T1000 (cell line): ENCODE measurements at places on chromosomes 5 and 9.

DNA sequence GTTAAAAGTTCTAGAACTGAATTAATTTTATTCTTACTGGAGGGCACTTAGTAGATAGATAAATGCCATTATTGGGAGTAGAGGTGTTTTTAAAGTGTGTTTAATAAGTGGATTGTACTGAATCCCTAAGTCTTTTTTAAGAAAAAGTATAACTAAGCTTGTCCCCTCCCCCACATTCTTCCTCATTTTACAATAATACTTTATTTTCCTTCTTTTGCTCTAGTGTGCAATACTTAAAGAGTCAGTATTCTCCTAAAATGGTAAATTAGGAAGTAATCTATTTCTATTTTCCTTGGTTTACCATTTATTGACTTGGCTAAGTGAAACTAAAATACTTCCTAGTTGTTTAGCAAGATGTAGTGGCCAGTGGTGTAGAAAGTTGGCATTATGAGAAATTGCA lies 11.6 kb downstream of the UBLCP1 start:
- no peak for DNase-seq

DNA sequence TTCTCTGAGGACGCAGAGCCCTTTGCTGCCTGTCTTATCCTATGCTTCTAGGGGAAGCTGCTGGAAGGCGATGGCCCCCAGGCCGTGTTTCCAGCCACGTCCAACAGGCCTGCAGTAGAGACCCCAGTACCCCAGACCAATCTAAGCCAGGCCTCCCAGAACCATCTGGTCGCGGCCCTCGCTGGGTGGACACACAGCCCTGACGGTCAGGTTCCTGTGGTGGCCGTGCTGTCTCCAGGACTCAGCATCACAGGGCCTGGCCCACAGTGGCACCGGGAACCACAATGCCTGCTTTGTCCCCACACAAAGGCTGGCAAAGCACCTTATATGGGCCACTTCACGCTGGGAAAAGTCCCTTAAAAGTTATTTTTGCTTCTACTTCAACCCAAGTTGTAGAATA lies 44.5 kb downstream of the SEMA4D start:
- DNase-seq: no peak

DNA sequence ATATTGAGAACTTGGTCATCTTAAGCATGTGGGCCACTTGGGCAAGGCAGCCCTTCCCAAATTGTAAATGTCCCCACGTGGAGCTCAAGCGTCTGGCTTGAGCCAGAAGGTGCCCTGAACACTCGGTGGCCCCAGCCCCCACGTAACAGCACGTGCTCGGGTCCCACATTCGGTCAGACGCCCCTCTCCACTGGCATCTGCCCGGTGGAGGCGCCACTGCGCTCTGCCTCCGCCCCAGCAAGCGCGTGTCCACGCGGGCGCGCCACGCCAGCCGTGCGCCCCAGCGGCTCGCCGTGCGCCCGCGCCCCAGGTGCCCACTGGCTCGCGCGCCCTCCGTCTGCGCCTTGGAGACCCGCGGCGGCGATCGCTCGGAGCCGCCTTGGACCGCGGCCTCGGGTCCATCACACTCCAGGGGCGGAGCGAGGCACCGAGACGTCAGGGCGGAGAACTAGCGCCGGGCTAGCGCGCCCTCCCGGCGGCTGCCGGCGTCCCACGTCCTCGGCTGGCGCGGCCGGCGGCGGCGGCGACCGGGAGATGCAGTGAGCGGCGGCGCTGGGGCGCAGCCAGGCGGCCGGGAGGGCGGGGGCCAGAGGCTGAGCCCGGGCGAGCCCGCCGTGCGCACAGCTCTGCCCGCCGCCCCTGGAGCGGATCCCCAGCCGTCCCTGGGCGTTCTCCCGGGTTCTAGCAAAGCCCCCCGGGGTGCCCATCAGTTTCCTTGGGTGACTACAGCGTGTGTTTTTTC lies at the start of gene PALM2AKAP2:
Gene PALM2AKAP2, plus strand, starts transcription at position 488 of the 742 bp plus-strand sequence. CDS start 291 bp downstream, outside the sequence.
- DNase-seq: peak; percentile 36

DNA sequence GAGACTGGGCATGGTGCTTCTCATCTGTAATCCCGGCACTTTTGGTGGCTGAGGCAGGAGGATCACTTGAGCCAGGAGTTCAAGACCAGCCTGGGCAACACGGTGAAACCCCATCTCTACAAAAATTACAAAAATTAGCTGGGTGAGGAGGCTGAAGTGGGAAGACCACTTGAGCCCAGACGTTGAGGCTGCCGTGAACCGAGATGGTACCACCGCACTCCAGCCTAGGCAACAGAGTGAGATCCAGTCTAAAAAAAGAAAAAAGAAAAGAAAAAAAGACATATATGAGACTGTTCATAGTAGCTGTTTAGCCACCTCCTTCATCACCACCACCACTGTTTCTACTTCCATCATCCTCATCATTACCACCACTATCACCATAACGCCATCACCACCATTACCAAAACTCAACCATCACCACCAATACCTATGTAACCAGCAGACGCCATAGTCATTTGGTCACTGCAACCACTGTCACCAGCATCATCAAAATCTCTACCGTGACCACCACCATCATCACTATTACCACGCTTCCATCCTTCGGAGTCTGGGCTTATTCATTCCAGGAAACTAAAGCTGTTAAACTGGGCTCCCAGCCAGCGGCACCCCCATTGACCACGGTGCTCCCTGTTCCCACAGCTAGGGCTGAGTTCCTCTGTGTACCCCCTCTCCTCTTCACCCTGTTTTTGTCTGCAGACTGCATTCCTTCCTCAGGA lies 8.4 kb upstream of the KIF12 start:
- DNase-seq: no peak

DNA sequence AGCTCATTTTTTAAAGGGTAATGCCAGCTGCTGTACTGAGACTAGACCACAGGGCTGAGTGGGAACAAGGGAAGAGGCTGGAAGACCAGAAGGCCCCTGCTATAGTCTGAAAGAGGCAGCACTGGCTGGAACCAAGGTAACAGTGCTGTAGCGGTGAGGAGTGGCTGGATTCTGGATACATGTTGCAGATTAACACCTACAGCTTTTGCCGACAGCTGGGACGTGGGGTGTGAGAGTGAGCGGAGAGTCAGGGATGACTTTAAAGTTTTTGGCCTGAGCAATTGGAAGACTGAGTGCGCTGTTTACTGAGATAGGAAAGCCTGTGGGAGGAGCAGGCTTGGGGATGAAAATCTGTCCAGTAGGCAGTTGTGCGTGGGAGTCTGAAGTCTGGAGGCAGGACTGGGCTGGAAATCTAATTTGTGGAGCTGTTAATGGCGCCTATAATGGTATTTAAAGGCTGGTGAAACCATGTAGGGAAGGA lies 26.5 kb downstream of the AQP7 start:
- DNase-seq: no peak
